NCI-H510A (cell line): ENCODE measurements at places on chromosomes 2 and 18.

DNA sequence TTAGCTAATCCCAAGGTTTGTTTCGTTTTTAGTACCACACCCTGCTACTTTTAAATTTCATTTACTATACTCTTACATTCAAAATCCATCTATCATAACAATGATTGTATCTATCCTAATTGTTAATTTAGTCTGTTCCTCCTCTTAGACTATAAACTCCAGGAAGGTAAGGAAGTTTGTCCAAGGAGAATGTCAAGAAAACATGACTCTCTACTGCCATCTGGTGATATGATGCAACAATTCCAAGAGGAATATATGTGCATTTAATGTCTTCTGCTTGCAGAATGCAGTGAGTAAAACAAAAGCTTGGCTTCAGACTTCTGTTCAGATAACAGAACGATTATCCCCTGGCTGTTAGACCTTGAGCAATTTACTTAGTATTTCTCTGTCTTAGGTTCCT, 1267.1 kb downstream of the LRP1B start:
- no peak for DNase-seq

DNA sequence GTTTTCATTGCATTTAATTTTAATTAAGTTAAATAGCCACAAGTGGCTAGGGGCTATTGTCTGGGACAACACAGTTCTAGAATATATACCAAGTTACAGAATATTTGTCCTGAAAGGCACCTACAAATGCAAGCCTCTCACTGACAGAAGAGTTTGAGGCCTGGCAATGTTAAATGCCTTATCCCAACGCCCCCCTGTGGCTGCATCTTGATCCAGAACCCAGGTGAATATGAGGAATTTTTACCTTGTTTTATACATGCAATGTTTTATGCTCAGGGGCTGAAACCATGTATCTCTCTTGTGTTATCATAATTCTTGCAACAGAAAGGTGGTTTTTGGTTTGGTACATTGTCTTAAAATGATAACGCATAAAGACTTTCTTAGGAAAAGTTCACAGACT, 71.8 kb upstream of the SEC11C start:
- DNase-seq = peak; percentile 26

DNA sequence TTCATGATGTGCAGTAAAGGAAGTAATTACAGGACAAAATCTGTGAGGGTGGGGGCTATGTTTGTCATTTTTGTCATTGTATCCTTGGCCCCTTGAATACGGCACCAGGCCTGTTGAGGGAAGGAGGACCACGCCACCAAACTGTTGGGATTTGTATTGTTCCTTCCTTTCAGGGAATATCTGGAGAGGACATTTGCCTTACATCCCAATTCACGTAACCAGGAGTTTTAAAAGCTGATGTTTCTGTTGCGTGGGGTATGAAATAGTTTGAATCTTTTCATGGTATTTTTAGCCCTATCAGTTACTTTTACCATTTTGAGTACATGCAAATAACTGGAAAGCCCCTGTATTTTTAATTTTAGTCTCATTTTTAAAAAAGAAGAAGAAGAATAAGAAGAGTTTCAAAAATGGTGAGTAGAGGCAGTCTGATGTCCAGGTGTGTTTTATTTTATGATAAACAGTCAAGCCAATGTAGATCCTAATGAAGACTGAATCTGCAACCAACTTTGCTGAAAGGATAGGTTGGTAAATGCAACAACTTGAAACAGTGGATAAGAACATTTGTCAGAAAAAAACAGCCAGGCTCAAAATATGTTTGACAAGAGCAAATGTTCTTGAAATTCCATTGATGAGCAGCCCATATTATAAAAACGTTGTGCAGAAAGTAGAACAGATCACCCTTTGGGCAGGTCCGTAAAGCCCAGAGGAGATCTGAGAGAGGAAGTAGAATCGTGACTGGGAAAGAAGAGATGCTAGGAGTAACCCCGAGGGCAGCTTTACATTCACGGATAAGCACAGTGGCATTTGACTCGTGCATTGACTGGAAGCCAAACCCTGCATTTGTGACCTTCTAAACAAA, 54.5 kb downstream of the RASGRP3 start:
- DNase-seq = no peak

DNA sequence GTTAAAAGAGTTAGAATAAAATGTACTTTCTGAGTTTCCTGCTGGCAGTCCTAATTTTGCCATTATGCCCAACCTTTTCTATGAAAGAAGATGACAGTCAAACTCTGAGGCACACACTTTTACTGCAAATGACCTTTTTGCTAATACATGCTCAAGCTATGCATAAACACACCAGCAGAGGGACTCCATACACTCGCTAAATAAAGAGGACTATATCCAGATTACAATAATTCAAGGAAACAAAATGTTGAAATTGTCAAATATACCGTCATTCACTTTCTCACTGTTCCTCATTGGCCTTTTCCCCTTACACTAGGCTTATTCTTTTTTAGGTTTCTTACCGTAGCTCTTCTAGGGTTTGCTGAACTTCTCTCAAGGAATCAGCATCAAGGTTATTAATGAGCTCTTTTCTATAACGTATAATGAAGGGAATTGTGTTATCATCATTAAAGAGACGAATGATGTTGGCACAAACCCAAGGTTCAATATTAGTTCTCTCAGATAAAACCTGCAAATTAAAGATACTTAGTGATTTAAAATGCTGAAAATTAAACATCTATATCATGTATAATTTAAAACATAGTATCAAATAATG, 25.7 kb downstream of the SRBD1 start:
- DNase-seq = no peak

DNA sequence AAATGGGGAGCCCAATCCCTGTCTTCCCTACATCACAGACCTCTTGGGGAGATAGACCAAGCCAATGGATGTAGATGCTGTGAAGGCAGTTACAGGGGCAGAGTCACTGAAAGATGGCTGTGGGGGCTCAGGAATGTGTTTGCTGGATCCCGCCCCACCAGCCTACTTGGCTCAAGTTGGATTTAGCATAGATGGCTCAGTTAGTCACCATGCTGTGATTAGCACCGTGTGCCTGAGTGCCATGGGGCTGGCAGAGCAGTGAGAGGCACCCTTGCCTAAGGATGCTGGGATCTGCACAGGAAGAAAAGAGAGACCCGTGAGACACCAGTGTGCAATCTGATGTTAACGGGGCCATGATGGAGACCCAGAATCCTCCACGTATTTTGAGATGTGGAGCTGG, 228.3 kb downstream of the DYSF start:
- no peak for DNase-seq

DNA sequence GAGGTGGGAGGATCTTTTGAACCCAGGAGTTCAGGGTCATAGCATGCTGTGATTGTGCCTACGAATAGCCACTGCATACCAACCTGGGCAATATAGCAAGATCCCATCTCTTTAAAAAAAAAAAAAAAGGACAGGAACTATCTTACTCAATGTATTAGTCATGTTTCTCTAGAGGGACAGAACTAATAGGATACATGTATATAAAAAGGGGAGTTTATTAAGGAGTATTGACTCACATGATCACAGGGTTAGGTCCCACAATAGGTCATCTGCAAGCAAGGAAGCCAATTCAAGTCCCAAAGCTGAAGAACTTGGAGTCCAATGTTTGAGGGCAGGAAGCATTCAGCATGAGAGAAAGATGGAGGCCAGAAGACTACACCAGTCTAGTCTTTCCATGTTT, 18.8 kb upstream of the CASP10 start:
- DNase-seq = no peak

DNA sequence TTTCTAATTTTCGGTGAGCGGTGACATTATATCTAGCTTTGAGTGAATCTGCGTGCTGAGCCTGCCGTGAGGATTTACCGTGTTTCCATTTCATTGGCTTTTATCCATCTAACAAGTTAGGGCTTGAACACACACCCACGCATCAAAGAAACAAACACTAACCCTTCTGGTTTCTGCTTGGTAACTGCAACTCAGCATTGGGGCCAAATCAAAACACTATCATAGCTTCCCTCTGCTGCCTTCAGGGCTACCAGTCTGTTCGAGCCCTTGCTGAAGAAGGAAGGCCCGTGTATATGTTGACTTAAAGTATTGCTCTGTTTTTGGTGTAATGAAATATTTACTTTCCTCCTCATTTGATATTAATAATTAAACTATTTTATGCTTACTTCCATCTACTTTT, 227.2 kb downstream of the PHLPP1 start:
- no peak for DNase-seq

DNA sequence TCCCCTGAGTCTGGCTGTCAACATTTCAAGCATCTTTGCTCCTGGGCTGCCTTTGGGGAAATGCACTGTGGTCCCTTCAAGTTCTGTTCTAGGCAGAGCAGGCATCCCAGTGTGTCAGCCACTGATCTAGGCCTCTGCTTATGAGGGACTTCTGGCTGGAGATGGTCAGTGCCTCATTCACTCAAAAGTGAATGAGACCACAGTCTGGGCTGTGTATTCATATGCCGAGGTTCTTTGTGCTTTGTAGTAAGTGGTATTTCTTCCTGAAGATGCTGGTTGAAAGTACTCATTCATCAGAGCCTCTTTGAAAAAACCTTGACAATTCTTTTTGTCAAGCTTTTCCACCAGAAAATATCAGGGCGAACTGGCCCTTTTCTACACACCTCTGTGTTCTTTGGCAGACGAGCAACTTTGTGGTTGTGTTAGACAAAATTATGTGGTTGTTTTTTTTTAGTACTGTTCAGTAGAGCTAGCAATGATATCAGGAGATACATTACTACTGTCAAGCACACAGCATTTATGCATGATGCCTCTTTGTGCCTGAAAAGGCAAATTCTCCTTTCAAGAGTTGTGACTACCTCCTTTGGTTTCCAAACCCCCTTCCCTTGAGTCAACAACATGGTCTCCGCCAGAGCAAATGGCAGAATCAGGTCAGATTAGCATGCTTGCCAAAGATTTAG, 510.9 kb upstream of the NRP2 start:
- no peak for DNase-seq

DNA sequence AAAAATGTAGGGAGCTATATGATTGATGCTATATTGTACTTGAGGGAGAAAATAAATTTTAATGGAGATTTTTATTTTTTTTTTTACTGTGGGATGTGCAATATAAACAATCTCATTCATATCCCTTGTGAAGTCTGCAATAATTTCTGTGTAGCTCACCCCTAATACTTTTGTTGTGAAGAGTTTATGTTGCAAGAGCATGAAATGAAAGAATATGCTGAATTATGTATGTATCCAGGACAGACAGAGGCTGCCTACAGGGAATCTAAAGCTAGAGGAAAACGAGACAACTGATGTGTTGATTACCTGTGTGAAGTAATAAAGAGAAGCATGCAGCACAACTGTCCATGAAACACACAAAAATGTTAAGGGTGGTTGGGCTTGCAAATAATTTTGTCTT, 643.3 kb downstream of the DCDC2C start:
- no peak for DNase-seq

DNA sequence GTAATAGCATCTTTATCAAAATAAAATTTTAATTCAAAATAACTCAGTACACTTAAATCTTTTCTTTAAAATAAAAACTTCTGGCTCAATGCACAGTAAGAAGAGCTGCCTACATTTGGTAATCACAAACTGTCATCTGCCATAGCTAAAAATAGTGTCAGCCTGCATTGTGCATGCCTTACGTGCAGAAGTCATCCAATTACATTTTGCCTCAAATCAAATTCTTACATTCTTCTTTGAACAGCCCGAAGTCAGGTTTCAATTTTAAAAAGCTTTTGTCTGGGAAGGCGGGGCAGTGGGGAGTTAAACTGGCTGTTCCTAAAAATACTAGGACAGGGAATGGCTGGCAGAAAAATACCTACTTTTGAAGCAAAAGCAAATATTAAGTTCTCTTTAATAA, 51.1 kb downstream of the RTN4 start:
- no peak for DNase-seq

DNA sequence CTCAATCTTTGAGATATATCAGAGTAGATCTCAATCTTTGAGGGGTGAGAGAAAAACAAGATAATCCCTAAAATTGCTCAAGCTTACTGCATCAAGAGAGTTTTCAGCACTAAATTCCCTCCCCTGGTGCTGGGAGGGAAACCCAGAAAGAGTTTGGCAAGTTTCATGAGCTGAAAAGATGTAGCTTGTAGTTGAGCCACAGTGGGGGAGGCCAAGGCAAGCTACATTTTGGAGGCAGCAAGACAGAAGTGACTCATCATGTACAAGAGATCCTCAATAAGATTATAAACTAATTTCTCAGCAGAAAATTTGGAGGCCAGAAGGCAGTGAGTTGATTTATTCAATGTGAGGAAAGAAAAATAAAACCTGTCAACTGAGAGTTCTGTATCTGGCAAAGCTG, 308.2 kb downstream of the PIEZO2 start:
- DNase-seq = no peak
